ENCODE measurements at places on chromosomes 4 and X.

- DNase-seq, result no peak
These were observed 117.6 kb downstream of the FGF16 start for GRCh38 chrX:77564823-77565222.

DNA sequence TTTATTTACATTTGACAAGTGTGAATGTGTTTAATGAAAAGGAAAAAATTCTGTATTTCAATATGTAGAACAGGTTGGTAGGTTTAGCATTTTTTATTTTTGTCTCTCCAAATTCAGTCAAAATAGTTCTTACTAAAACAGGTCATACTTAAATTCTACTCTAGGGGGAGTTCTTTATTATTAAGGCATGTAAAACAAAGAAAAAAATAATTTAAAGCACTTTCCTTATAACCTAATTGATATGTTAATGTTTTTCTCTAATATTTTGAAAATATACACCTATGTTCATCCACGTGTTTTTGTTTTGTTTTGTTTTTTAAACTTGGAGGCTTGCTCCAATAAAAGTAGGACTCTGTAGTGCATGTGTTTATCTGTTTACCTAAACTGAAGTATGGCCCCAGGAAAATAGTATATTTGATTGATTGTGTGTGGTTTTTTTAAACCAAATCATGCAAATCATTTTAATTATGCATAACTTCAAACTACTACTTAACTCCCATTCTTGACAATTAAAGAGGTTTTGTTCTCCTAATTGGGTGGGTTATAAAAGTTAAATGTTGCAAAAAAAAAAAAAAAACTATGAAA lies 562.7 kb downstream of the RPA4 start:
- DNase-seq, result no peak

- DNase-seq, result no peak
These were observed 61.7 kb upstream of the GUCY1A1 start for GRCh38 chr4:155604718-155605626.

DNA sequence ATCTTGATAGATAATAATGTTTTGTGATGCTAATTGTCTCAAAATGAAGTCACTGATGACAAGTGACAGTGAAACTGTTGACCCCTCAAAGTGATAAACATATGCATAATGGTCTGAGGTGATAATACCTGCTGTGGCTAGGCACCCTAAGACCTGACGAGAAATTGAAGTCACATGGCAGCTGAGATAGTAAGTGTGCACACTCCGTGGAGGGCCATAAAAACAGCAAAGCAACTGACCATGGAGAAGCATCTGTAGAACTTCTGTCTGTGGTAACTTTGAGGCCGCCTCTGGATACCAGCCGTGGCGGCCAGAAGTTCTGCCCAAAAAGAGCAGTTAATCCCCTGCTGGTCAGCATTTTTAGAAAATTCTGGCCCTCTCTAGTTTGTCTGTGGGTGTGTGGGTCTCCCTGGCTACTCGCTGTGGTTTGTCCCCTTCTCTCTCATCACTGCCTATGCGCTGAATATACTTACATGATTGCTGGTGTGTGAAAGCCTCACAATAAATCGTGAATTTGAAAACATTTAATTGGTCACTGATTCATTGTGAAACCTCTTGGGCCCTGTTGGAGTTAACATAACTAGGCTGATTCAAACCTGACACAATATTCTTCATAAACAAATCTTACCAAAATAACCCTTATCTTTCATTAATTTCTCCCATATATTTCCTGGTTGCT lies 50.6 kb downstream of the CCDC149 start:
- no peak for DNase-seq

DNA sequence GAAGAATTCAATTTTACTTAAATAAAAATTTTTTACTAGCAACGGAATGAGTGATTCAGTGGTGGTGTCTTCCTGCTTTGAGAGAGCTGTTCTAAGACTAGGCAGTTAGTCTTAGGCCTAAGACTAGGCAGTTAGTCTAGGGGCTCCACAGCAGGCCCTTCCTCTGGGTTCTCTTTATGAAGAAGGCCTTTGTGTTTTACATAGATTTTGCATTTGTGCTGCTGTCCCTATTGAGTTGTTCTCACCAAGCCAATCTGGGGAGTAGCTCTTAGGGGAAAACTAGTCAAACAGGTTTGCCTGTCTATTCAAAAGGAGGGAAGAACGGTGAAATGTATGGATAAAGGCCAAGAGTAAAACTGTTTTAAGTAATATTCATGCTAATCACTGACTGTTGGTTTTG lies 7.6 kb downstream of the UGT8 start:
- no peak for DNase-seq

DNA sequence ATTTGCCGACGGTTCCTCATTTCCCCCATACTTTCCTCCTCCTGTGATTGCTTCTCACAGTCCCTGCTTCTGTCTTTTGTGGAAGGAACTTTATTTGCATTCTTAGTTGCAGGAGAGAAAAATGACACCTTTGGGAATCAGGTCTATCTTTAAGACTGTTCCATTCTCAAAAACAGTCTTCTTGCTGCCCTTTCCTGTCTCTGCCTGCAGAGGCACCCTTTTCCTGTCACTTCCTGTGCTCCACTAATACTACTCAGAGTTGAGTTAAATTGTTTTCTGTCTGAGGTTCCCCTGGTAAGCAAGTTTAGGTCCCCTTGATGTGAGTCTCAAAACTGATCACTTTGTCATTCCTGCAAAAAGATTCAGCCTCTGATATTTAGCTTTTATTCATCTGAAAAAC lies 208.8 kb upstream of the CLNK start:
- DNase-seq, result no peak

All from SK-N-DZ (cell line).